Muscle of back (tissue), 13 donors: ENCODE measurements at places on chromosomes 7 and 10.

DNA sequence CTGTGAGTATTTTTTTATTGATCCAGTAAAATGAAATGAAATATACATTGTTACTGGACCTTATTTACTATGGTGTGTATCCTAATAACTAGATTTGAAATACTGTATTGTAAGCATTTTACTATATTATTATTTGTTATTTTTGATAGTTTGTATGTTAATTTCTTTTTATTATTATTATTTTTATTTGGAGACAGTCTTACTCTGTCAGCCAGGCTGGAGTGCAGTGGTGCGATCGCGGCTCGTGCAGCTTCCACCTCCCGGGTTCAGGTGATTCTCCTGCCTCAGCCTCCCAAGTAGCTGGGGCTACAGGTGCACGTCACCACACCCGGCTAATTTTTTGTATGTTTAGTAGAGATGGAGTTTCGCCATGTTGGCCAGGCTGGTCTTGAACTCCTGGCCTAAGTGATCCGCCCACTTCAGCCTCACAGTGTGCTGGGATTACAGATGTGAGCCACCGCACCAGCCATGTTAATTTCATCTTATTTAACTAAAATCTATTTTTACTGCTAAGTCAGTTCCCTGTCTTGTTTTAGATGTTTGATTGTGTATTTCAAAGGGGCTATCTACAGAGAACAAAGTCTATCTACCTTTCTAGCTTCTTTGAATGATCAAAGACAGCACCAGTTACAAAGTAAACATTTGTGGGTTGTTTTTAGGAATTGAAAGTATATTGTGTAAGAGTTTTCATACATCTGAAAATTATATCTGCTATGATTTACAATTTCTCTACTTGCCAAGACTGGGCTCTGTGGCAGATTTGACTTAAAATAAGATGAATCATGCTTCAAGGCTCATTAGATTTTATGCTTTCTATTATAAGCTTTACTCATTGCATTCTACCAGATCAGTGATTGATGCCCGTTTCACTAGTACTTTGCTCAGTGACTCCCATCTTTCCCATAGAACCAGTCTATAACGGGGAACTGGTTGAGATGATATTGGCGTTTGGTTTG is 41.6 kb downstream of the CDC123 start:
- DNase-seq = no peak

- DNase-seq = no peak
Observed at GRCh38 chr7:138388673-138389491, 71.2 kb upstream of the TRIM24 start.

DNA sequence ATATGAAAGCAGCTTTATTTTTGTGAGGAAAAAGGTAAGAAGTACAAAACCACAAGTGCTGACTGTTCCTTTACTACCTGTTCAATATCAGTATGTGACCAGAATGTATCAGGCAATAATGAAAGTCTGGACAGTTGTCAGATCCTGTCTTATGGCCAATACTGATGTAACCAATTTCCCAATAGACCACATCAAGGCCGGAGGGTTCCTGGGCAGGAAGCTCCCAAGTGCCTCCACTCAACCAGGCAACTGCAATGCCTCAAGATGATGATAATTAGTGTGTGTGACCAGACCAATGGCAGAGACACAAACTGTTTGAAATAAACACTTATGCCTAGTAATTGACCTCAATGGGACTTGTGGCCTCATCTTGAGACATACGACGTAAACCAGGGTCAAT is 149.4 kb upstream of the ASAH2 start:
- no peak for DNase-seq

DNA sequence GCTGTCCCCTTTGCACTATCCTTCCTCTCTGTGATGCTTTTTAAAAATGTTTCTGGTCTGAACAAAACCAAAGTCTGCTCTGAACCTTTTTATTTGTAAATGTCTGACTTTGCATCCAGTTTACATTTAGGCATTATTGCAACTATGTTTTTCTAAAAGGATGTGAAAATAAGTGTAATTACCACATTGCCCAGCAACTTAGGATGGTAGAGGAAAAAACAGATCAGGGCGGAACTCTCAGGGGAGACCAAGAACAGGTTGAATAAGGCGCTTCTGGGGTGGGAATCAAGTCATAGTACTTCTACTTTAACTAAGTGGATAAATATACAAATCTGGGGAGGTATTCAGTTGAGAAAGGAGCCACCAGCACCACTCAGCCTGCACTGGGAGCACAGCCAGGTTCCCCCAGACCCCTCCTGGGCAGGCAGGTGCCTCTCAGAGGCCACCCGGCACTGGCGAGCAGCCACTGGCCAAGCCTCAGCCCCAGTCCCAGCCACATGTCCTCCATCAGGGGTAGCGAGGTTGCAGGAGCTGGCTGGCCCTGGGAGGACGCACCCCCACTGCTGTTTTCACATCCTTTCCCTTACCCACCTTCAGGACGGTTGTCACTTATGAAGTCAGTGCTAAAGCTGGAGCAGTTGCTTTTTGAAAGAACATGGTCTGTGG is 11.4 kb upstream of the CSGALNACT2 start:
- DNase-seq = no peak

GRCh38 chr10:58796824-58797223 is 284.2 kb downstream of the BICC1 start:
- DNase-seq = peak; percentile 40

DNA sequence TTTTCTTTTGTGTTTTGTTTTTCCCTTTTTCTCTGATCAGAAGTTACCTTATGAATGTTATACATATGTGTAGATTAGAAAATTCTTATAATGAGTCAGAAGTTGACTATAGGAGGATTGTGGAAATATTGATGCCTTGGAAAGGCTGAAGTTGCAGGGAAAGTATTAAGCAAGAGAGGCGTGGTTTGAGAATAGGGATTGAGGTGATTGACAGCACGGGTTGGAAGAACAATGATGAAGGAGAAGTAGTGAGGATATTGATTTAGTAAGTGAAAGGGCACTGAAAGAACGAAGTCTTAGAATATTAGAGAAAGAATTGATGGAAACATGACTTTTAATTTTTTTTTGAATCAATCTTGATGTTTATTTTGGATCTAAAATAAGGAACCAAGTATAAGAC is 176.0 kb downstream of the EXOC4 start:
- DNase-seq = no peak

- no peak for DNase-seq
Observed at GRCh38 chr10:90195288-90195840, 494.0 kb downstream of the KIF20B start.

GRCh38 chr10:104128214-104128613 is 6.2 kb downstream of the SFR1 start:
- DNase-seq = no peak

GRCh38 chr7:52959336-52959735 is 76.1 kb upstream of the POM121L12 start:
- no peak for DNase-seq

- DNase-seq = peak; percentile 98
Observed at GRCh38 chr10:93496322-93497041, at the start of gene CEP55. CEP55 (plus strand) TSS chr10:93496612; CDS start chr10:93500052, 3,440 bp downstream.

GRCh38 chr10:74947781-74948401 is 121.5 kb downstream of the KAT6B start:
- no peak for DNase-seq

DNA sequence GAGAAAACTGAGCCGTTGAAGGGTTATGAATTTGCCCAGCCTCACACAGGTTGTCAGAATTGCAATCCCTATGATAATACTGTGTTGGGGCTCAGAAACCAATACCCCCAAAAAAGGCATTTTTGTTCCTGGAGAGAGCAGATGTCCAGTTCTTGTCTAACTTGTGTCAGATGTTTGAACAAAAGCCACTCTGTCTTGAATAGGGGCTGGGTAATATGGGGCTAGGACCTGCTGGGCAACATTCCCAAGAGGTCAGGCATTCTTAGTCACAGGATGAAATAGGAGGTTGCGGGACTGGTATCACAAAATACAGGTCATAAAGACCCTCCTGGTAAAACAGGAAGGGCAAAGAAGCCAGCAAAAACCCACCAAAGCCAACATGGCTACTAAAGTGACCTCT is 482.1 kb downstream of the IPMK start:
- no peak for DNase-seq

DNA sequence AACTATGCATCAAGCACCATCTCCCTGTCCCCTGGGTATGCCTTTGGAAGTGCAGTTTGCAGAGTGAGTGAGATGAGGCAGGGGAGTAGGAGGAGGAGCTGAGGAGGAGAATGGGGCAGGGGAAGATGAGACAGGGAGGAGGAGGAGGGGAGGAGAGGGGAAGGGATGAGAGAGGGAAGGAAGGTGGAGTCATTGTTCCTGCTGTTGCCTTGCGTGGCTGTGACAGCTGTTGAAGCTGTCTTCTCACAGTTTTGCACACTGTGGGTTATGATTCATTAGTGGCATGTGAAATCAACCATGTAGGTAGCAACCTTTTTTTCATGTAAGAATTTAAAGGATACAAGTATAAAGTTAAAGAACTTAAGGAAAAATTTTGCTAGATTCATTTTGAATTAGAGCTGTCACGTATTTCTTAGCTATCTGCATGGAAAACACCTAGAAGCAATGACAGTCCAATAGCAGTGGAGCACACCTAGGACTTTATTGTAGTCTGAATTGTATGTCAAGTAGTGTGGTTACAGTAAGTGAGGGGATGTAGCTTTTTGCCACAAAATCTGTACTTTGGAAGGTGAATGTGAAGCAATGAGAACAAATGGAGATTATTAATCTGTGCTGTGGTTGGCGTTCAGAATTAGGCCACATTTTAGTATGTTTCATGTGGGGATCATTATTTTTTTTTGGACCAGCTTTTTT is 21.7 kb downstream of the CCM2 start:
- no peak for DNase-seq

DNA sequence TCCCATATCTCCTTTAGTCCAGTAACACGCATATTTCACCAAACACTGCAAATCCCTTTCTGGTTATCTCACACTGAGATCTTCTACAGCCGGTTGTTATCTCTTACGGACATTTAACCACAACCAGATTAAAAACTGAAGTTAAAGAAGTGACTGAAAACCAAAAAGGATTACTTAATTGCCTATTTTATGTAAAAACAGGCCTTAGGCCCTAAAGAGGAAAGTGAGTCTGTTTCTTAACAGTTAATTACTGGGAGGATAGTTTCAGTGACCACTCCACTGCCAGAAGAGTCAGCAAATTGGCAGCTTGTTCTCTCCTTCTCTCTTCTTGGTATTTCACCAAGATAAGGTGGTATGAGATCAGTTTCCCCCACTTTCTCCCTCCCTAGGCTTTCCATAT is 161.9 kb upstream of the MEOX2 start:
- no peak for DNase-seq

GRCh38 chr7:157547611-157548010 is 210.8 kb downstream of the DNAJB6 start:
- DNase-seq = no peak

GRCh38 chr7:127844707-127845331 is 186.4 kb downstream of the LRRC4 start:
- DNase-seq = peak; percentile 54

DNA sequence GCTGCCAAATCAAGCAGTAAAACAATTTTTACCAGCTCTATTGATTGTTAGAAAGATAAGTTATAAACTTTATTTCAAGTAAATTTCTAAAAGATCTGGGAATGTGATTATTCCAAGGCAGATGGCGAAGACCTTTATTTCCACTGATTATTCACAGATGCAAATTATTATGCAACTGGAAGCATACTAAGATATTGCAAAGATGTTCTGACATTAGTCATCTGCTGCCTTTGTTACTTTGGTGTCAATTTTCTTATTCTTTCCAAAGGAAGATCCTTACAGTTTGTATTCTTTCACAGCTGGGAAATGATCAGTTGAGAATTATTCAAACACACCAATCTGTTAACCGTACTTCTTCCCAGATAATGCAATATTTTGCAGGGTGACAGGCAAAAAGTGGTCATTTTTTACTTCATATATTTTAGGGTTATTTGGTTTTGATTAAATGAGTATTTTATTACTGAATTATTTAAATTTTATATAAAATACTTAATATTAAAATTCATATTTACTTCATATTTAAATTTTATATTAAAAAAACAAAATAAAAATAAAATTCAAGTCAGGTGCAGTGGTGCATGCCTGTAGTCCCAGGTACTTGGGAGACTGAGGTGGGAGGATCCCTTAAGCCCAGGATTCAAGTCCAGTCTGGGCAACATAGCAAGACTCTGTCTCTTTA is 171.3 kb downstream of the FZD1 start:
- peak; percentile 13 for DNase-seq

GRCh38 chr7:93040355-93040754 is 77.4 kb downstream of the SAMD9 start:
- DNase-seq = no peak

DNA sequence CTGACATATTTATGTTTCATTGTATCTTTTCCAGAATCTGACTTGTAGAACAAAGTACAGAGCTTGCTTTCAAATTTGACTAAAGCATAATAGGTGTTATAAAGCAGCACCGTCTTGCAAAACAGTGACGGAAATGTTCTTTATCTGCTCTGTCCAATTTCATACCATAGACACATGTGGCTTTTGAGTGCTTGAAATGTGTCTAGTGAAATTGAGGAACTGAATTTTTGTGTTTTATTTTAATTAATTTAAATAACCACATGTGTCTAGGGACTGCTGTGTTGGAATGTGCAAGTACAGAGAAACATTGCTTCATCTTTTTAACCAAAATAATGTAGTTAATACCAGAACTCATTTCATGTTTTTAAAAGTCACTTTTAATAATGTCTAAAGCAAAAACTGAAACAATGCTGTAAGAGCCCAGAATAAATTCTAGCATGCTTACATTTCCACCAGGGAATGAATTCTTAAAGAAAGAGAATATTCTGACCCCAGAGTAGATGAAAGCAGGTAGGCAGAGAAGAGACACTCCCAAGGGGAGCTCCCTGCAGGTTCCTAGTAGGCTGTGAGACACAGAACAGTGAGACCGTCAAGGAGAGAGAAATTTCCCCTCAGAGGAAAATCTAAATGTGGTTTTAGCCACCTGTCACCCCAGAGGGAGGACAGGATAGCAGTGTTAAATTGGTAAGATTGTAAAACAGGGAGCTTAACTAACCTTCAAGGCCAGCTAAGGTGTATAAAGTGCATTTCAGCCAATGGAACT is 175.3 kb upstream of the KMT2E start:
- no peak for DNase-seq

GRCh38 chr10:79378647-79379511 is 31.6 kb downstream of the PPIF start:
- no peak for DNase-seq

- DNase-seq = no peak
Observed at GRCh38 chr10:27138277-27138676, 15.9 kb downstream of the YME1L1 start.

DNA sequence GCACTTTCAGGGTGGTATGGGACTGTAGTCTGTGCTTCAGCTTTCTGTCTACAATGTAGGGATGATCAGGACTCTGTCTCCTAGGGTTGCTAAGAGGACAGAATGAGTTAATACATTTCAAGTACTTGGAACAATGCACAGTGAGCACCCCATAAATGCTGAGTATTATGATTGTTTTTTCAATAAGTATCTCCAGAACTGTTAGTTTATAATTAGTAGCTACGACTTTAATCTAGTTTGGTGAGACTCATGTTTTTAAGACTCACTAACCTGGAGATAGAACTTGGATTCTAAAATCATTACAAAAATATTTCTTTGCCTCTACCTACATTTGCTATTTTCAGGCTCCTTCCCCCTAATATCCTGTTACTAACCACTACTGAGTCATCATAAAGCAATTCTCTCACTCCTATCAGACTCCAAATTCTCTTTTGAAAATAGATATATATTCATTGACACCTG is 95.3 kb downstream of the CPED1 start:
- no peak for DNase-seq
